Omental fat pad (tissue), 4 donors: ENCODE measurements at places on chromosomes 13 and 19.

DNA sequence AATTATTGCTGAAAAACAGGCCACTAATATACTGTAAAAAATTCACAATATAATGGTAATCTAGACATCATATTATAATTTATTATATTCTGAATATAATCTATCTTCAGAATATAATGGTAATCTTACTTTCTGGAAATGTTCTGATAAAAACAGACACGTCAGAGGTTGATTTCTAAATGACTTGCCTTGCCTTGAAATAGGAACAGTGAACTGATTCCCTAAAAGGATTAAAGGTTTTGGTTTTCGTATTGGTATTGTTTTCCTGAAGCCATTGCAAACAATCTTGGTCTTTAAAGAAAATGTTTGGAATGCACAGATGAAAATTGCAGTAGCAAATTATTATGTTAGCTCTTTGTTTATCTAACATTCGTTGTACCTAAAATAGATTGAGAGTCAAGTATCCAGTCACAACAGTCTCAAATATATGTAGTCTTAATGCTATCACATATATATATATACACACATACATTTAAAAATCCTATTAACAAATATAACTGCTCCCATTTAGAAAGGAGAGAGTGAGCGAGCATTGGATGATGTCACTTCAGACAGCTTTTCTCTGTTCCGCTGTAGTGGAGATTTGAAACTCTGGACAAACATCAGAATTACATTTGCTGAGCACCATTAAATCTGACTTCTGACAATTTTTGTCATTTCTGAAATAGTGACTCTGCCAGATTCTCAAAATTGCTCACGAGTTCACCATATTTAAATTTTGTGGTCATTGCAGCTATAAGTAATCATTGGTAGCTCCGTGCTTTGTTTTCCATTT is 1.7 kb downstream of the ITM2B start:
- DNase-seq: no peak

- no peak for DNase-seq
Measured at GRCh38 chr19:5434351-5434917, 20.8 kb upstream of the ZNRF4 start.

GRCh38 chr19:39512988-39513387 is 2.0 kb upstream of the SELENOV start:
- DNase-seq: no peak

DNA sequence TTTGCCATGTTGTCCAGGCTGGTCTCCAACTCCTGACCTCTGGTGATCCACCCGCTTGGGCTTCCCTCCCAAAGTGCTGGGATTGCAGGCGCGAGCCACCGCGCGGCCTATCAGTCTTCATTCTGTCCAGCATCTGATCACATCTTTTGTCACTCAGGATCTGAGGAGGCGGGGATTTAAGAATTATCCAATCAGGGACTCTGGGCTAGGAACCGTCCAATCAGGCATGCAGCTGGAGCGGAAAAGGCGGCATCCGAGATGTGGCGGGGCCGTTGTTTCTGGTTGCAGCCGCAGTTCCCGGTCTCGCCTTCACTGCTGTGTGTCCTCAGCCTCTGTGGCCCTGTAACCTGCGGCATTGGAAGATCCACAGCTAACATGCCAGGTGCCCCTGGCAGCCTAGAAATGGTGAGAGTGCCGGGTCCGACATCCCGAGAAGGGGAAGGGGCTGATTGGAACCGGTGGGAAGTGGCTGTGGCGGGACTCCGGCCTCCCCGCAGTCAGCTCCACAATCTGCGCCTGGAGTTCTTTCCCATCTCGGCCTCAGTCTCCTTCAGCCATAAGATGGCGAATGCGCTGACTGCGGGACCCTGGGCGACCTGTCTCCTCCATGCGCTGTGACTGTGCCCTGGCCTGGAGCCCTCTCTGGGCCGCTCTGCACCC is at the start of gene ZNF729:
Gene ZNF729 (plus strand): TSS at position 291 of the 660 bp plus-strand sequence. CDS start 85 bp downstream, at position 376.
- no peak for DNase-seq

DNA sequence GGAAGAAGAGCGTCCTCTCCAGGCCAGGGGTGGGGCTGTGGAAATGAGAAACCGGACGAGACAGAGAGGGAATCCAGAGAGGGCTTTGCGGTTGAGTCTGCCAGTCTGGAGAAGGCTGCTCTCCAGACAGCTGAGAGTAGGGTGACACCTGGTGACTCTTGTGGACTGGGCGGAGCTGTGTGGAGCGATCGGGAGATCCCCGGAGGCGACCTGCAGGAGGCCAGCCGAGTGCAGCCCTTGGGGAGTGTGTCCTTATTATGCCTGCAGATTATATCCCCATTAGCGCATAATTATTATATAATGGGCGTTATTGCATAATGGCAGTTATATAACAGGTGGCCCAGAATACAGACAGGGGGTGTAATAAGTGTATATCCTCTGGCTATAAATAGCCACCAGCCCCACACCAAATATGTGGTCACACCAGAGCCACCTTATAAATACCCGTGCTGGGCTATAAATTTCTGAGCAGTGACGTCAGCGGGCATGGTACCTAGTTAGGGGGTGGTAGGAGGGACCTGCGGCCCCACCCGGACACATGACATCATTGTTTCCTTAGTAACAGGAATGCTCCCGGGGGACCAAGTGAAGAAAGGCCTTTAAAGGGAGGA is 41.2 kb downstream of the NFIX start:
- DNase-seq: no peak

DNA sequence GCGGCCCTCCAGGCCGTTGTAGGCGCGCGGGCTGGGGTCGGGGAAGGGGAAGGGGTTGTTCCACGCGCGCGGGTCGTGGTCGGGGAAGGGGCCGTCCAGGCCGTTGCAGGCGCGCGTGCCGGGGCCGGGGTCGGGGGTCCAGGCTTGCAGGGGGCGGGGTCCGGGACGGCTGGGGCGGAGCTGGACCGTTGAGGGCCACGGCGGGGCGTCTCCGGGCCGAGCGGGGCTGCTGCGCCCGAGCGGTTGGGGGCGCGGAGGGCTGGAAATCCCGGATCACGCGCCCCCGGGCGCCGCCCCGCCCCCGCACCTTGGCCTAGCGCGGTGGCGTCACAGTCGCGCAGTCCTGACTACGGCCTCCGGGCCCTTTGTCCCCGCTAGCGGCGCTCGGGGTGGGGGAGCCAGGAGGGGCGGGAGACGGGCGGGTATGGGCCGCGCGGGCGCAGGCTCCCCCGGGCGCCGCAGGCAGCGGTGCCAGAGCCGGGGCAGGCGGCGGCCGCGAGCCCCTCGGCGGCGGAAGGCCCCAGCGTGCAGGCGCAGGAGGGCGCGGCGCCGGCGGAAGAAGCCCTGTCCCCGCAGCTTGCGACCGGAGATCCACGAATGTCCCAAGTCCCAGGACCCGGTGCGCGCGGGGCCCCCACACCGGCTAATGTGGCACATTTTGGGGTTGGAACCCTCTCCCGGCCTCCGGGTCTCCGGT is 665 bp downstream of the GPX4 start:
- DNase-seq: no peak

- DNase-seq: no peak
Measured at GRCh38 chr19:34991542-34992333, 8.4 kb upstream of the GRAMD1A start.

DNA sequence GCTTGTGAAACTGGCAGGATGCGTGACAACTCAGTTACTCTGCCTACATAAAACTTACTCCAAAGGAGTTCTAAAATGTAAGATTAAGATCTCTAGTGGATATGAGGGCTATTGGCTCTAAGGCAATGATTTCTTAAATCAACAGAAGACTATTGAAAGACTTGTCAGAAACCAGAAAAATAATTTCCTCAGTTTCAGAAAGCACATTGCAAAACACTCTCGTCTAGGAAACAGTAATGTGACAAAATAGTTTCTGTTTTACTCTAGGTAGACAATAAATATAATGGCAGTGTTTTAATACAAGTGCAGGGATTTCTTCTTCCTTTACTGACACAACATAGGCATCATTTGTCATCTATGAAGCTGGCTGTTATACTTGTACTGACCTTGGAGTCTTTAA is 230.1 kb downstream of the KCTD12 start:
- no peak for DNase-seq

DNA sequence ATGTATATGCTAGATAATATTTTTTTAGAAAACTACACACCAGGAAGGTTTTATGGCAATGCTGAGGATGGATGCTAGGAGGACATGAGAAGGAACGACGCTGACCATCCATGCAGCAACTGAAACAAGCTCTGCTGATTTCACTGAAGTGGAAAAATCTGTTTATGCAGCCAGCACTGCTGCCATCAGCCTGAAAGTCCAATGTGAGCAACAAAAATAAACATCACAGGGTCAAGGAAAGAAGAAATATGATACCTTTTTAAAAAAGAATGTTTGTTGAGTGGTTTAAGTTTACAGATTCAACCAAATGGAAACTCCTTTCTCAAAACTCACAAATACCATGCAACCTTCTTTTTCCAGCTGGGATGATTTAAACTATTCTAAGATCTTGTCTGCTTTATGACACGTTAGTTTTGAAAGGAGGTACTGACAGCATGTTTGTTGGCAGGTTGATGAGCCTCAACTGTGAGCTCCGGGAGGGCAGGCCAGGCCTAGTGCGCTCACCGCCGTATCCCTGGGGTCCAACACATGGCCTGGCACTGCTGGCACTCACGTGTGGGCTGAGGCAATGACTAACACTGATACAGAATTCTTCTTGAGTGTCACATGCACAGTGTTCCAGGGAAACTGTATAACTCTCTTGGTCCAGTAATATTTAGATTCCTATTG is 46.8 kb downstream of the LATS2 start:
- DNase-seq: no peak

DNA sequence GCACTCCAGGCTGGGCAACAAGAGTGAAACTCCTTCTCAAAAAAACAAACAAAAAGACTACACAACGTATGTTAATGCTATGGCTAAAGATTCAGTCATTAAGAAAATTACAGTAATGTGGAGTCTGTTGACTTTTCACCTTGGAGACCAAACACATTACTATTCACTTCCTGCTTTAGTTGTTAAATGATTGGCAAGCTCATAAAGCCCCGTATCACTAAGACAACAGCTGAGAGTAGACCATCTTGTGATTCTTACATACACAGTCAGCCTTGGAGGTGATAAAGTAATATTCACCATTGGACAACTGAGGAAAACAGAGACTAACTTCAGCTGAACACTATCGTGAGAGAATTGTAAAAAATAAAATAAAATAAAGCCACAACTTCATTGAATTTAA is 86.5 kb downstream of the KCTD12 start:
- no peak for DNase-seq

DNA sequence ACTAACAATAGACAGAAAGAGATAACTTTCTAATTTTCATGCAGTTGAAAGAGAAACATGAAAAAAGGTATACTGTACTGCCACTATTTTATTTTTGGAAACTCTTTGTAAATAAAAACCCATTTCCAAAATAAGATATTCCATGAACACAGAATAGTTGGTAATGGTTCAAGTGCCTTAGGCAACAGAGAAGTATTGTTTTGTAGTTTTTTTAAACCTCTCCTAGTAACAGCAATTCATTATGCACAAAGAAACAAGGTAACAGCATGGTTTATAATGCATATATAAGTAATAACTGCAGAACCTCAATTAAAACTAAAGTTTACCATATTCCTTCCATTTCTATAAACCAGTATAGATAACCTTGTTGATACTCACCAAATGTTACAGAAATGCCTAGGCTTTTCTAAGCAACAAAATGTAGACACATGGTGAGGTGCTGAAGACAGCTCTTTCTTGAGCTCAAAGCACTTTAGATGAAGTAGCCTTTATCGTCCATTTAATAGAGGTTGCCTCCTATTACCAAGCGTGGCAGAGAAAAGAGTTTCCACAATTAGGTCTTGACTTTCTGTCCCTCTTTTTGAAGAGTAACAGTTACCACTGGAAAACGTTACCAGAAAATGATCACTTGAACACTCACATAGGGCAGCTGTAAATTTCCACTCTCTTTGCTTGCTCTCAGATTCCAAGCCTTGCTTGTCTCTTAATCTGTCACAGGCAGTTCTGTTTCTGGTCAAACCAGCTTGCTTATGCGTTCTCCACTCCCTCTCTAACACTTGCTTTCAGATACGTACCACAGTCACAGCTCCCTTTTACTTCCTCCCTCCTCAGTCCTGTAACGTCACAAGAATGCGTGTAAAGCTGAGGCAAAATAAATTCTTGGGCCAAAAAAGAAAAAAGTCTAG is 42.9 kb downstream of the CAB39L start:
- DNase-seq: no peak

- DNase-seq: no peak
Measured at GRCh38 chr19:1170938-1171754, 2.9 kb downstream of the SBNO2 start.
